ENCODE measurements at places on chromosomes 5 and 9. TPM values are rescaled to one million over a fixed set of nuclear protein-coding genes. Genes with fewer than 3 reads are reported as not detected.

The MRPL50 gene
- polyA plus RNA-seq: 22.2 TPM

The AIF1L gene
- polyA plus RNA-seq: 41.8 TPM

The AQP7 gene
- polyA plus RNA-seq: 3.7 TPM

The TEX48 gene
- not detected for polyA plus RNA-seq

DNA sequence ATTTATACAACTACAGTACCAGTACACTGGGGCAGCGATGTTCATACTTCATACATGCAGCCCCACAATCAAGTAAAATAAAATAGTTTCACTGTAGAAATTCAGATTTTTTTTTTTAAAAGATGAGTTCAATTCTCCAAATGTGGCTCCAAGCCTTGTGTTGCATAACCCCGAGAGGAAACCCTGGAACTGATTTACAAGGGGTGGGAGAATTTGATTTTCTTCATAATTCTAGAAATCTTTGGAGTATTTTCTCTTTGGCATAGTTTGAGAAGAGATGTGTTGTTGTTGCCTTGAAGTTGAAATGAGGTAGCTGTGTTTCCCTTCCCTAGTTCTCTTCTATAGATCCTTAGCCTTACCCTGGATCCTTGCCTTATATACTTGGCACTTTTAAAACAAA, 3.1 kb downstream of the RHOBTB3 start:
- no peak for DNase-seq

DNA sequence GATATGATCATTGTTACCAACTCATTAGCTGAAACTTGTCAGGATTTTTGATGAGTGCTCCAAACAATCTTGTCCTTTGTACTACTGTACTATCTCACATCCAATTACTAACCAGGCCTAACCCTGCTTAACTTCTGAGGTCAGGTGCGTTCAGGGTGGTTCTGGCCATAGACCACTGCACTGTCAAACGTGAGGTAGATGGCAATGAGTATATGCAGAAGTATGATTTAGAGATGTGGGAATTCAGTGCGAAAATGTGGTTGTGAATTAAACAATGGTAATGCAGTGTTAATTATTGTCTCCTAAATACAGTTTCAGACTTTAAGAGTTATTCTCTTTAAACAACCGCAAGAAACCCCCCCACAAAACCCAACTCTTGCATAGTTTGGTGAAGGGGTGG, 86.5 kb downstream of the ANKRD55 start:
- DNase-seq: no peak

GRCh38 chr5:164202338-164202737, 696.9 kb downstream of the MAT2B start:
- DNase-seq: no peak

- DNase-seq: no peak
Measured at GRCh38 chr9:10228082-10228481, 384.7 kb downstream of the PTPRD start.

GRCh38 chr5:115490596-115490995, 54.0 kb downstream of the FEM1C start:
- peak; percentile 67 for DNase-seq

GRCh38 chr5:54180630-54181031, 129.7 kb downstream of the ARL15 start:
- DNase-seq: no peak

DNA sequence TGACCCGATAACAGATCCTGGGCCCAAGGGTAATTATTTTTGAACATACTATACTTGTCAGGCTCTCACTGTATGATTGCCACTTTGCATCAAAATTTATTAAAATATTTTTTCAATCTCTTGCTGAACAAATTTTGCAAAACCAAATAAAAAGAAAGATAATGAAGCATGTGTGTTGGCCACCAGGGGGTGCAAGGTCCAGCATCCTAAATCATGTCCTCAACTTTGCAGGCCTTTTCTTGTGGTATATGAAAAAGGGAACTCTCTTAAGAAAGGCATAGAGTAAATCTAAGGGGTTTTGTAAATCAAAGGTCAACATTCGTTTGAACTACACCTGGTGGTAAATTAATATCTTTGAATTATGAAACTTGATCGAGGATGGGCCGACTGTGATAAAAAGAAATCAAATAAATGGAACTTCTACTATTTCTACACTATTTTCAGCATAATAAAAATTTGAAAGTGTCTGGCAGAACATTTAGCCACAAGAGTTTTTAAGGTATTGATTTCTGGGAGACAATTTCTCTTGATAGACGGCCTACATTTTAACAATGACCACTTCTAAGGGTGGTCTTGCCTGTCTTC, 676.5 kb downstream of the DMRTA1 start:
- no peak for DNase-seq

- peak; percentile 48 for DNase-seq
Measured at GRCh38 chr5:67648201-67648671, 451.6 kb upstream of the CD180 start.

GRCh38 chr9:94110821-94111252, 26.6 kb downstream of the PTPDC1 start:
- DNase-seq: no peak

DNA sequence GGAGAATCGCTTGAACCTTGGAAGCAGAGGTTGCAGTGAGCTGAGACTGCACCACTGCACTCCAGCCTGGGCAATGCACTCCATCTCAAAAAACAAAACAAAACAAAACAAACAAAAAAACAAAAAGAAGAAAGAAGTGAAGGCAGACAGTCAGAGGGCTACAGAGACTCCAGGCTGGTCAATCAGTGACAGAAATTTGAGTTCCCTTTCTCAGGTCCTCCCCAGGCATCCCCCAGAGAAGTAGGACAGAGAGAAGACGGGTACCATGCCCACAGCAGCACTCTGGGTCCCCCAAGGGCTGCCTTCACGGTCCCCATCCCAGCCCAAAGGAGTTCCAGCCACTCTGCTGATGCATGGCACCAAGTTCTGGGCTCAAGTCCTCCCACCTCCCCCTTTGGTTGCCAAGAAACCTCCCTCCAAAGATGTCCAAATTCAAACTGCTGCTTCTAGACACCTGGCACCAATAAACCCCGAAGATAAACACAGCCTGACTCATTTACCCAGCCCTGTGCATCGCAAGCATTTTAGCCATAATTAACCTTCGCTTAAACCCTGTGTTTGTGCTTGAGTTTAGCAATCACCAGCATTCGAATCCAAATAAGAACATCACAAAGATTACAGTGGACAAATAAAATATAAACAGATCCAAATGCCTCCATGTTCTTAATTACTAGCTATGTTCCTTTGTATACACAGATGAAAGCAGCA, 24.0 kb downstream of the SEMA4D start:
- no peak for DNase-seq

DNA sequence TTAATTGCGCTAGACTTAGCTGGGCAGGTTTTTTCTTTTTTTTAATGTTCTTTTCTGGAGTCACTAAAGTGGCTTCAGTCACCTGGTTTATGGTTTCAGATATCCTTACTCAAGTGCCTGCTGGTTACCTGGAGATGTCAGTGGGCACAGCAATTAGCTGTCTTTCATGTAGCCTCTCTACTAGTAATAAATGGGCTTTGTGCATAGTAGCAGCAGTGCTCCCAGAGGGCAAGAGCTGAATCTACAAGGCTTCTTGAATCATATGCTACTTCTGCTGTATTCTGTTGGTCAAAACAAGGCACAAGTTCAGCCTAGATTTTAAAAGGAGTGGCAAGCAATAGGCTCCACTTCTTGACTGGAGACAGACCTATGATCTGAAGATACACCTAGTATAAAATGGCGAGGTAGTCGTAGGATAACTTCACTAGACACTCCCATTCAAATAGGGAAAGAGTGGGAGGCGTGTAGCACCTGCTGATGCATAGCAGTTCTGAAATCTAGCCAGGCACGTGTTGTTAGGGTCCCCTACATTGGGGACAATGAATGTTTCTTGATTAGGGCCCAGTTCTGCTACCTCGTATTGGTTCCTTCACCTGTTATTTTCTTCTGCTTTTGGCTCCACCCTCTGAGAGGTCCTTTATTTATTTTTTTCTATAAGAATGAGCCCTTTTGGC, 7.0 kb downstream of the SCAMP1 start:
- DNase-seq: no peak

Measured in left lung (tissue), 14 donors.